ENCODE measurements at places on chromosomes 6 and 20.
A peak's percentile ranks its signal among the peaks of the same experiment; 100 is the strongest.

- DNase-seq = no peak
Measured at GRCh38 chr6:167781868-167782267, 44.8 kb upstream of the AFDN start.

DNA sequence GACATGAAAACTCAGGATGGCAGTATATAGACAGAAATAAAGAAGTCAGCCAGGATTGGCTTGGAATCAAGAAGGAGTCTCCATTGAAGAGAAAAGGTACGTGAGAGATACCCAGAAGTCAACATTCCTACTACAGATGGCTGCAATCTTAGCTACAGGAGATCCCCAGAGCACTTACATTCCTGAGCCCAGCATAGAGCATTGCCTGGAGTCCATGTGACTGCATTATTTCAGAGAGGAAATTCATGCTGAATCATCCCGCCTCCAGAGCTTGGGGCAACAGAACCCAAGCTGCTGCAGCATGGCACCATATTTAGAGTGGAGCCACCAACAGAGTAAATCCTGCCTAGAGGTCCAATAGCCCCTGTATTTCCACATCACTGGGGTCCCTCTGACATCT is 125.0 kb upstream of the GRIK2 start:
- DNase-seq = no peak

- DNase-seq = no peak
Measured at GRCh38 chr20:63527184-63527583, 6.6 kb downstream of the PPDPF start.

- no peak for DNase-seq
Measured at GRCh38 chr20:43434565-43434964, 23.1 kb upstream of the SRSF6 start.

DNA sequence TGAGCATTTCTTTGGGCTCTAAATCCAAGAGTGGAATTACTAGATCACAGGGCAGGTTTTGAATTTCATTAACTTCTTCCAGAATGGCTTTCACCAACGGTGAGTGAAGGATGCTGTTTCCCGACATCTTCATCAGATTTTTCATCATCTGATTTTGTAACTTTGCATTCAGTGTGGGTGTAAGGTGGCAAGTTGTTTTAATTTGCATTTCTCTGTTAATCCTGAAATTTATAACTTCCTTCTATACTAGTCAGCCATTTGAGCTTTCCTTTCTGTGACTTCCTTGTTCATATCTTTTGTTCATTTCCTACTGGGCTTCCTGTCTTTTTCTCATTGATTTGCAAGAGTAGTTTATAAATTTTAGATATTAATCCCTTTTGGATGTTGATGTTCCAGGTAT is 18.7 kb upstream of the HCK start:
- no peak for DNase-seq

DNA sequence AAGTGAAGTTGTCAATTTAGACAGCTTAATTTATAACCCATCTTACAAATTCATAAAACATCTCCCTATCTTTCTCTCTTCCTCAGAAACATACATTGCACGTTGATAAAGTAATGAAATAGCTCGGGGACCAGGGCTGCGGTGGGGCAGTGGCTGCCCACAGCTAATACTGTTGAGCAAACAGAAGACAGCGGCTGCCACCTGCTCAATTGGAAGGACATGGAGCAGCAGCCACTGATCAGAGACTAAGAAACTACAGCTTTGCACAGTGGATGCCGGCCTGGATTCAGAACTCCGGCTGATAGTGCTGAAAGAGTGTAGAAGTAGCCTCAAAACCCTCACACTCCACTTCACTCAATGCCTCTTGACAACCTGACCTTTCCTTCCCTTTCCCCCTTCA is 157.9 kb upstream of the PDE10A start:
- DNase-seq = no peak

GRCh38 chr6:148760568-148761526 is 14.0 kb downstream of the UST start:
- DNase-seq = peak; percentile 29

DNA sequence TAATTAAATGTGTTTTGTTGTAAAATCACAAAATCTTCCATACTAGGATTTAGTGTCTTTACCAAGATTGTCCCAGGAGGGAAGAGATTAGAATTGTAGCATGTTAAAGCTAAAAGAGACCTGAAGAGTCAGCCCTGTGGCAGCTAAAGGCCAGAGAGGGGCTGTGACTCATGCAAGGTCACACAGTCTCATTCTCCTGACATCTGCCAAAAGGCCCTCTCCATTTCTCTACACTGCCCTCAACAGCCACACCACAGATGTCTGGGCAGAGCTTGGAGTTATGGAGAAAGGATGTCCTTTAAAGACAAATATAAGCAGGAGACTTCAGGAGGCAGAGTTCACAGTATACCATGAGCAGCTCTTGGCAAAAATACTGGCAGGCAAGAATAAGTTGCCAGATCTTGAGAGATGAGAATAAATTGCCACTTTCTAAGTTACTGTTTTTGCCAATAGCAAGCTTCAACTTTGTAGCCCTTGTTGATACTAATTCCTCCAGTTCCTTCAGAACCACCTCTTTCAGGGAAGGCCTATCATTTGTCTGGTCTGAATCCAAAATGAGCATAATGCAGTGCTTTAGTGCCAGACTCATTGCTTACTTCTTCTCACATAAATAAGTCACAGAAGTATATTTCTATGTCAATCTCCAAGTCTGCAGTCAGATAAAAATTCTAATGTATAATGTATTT is 41.7 kb downstream of the AKIRIN2 start:
- DNase-seq = no peak

- DNase-seq = no peak
Measured at GRCh38 chr6:97304701-97305100, 21.7 kb upstream of the MMS22L start.

DNA sequence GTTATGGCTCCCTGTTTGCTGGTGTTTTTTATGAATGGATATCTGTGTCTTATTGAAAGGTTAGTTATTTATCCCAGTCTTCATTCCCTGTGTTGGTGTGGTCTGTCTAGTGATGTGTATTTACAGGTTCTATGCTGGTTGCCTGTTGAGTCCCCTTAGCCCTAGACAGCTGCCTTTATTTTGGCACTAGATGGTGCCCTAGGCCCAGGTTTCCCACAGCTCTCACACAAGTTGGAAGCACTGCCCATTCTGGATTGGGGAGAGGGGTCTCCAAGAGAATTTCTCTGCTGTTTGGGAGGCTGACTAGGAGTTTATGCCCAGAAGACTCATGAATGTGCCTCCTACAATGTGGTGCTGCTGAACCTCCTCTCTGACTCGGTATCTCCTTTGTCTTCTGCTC is 12.4 kb downstream of the GRM1 start:
- no peak for DNase-seq
